ENCODE measurements at places on chromosomes 1 and 21. TPM values are rescaled to one million over a fixed set of nuclear protein-coding genes. Genes with fewer than 3 reads are reported as not detected.

Gene SPATA17
- not detected for total RNA-seq

Gene ITGB2
- total RNA-seq = 265 TPM

Gene BATF3
- total RNA-seq = 100.0 TPM

Gene HJV
- not detected for total RNA-seq

Gene NR1I3
- not detected for total RNA-seq

Gene IL6R
- total RNA-seq = 3.3 TPM

Gene MSH4
- total RNA-seq = 0.33 TPM

GRCh38 chr1:6180707-6181311, 688 bp upstream of the CHD5 start:
- no peak for DNase-seq
- H3K36me3 ChIP-seq = peaks cover 18% of the 10 kb centered on the region
- H3K27ac ChIP-seq = no peak overlapping the region
- peaks cover 12% of the 10 kb centered on the region for H3K4me1 ChIP-seq

DNA sequence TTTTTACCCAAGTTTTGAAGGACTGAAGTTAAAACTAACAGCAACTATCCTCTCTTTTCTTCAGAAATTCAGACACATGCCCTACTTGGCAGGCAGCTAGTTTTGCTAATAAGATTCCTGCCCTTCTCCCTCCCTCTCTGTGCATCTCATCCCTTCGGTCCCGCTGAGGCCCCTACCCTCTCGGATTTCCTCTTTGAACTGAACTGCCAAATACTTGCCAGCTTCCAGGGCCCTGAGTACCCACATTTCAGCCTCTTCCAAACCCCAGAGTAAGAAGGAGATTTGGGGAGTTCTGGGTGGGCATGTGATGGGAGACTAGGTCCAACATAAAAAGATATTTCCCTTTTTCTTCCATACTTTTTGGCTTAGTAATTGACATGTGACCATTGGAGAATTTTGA, 116.5 kb upstream of the JUN start:
- H3K27ac ChIP-seq = no peak overlapping the region
- no peaks in the 10 kb centered on the region for H3K36me3 ChIP-seq
- H3K27me3 ChIP-seq = no peaks in the 10 kb centered on the region
- H3K4me1 ChIP-seq = peaks cover 31% of the 10 kb centered on the region

- peaks cover 3% of the 10 kb centered on the region for H3K4me1 ChIP-seq
- H3K27me3 ChIP-seq = no peaks in the 10 kb centered on the region
- peaks cover 18% of the 10 kb centered on the region for H3K36me3 ChIP-seq
These were observed 73.7 kb upstream of the EDEM3 start for GRCh38 chr1:184828369-184828717.

All from activated CD4-positive, alpha-beta T cell treated with anti-CD3 and anti-CD28 coated beads, Interleukin-2, amount 10 ng/mL, durations not matched to agents 24 days and 14 days (primary cell).